Cardiac muscle cell (in vitro differentiated cells and primary cell): ENCODE measurements at places on chromosomes 6 and 20.

- DNase-seq = no peak
Observed at GRCh38 chr6:11681770-11682169, 96.8 kb downstream of the ADTRP start.

- DNase-seq = no peak
Observed at GRCh38 chr6:30849903-30850651, 34.2 kb upstream of the DDR1 start.

GRCh38 chr6:159760602-159761057, 1.2 kb upstream of the ACAT2 start:
- DNase-seq = no peak

DNA sequence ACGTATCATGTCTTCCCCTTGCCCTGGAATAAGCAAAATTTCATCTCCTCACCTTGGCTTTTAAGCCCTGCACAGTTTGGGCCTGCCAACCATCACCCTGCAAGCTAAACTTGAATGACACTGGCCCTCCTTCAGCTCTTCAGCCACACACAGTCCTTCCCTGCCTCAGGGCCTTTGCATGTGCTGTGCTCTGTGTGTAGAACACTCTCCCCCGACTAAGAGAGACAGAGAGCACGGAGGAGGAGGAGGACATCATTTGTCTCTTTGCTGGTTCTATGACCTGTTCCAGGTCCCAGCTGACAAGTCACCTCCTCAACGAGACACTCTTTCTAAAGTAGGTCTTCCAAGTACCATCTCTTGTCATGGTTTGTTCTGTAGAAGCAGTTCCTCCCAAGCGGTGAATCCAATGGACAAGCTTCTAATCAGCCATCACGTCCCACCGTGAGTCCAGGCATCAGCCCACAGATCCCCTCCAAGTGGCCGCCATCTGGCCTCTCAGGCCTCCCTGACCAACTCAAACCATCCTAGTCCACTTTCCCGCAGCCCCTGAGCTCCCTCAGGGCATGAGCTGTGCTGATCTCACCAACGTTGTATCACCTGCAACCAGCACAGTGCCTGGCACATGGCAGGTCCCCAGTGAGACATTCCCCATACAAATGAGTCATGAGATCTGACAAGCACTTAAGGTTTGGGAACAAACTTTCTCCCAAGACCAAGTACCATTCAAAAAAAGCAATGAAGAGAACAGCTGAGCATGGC, 30.5 kb downstream of the NFATC2 start:
- no peak for DNase-seq

DNA sequence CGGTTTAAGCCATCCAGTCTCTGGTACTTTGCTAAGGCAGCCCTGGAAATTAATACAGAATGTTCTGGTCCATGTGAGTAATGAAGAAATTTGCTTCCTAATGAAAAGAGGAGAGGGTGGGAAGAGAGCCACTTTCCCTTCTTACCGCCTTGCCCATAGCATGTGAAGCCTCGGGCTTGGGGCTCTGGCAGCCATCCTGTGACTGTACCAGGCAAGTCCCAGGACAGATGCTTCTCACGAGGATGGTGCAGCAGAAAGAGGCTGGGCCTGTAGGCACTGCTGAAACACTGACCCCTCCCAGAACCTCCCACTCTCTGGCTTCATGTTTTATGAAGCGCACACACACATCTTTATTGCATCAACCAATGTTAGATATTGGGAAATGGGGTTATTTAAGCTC, 74.8 kb downstream of the IYD start:
- no peak for DNase-seq

- DNase-seq = peak; percentile 43
Observed at GRCh38 chr6:167858842-167859664, 32.3 kb downstream of the AFDN start.

- peak; percentile 89 for DNase-seq
Observed at GRCh38 chr20:31608251-31608945, 3.3 kb downstream of the ID1 start.

DNA sequence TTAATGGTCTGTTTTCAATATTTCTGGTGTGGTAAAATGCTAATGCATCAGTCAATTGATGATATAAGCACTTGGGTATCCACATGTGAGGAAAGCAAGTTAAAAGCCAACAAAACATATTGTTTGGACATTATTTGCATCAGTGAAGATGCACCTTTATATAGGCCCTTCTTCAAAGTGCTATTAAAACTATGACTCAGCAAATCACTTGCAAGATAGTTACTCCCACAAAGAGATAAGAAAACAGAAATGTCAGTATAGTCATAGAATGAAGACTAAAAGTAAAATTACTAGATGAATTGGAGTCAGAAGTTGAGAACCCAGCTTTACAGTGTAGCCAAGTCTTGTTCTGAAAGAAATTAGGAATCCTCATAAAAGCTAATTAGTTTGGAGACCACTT, 14.6 kb upstream of the GRM1 start:
- no peak for DNase-seq

DNA sequence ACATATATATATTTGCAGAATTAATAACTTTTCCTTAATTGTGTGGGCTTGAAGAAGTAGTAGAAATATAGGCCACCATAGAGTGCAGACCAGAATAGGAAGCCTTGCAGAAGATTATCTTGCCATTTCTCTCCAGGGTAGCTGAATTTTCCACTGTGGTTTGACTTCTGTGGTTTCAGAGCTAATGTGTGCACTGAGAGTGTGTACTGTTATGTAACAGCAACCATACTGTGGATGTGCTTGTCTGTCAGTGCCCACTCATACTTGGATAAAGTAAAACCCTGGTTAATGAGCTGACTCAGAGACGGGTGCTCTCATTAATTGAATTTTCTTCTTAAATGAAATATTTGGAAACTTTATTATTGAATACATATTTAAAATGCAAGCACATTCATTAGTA, 57.2 kb downstream of the CEP43 start:
- DNase-seq = no peak

GRCh38 chr6:12165297-12165696, 124.9 kb upstream of the EDN1 start:
- no peak for DNase-seq

DNA sequence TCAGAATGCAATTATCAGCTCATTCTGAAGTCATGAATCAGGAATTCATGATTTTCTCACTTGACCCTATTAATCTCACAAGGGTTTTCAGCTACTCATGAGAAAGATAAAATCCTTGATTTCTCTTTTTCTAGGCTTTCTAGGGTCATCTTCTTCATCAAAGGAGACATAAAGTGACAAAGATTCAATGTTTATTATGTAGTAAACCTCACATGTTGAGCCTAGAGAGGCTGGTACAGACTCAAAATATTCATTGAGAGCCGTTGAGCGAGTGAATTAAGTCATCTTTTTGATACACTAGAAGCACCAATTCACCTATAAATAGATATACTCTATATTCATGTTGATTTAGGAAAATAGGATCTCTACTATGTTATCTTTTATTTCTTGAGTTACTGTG, 104.8 kb upstream of the TRAF3IP2 start:
- DNase-seq = no peak

GRCh38 chr6:13708736-13709135, 2.9 kb downstream of the RANBP9 start:
- no peak for DNase-seq
